Activated T-helper 1 cell treated with anti-CD3 and anti-CD28 coated beads, Interleukin-2, amount 50 U/mL, for 16 hours (primary cell): ENCODE measurements at places on chromosomes 2 and 18.
A peak's percentile ranks its signal among the peaks of the same experiment; 100 is the strongest.

DNA sequence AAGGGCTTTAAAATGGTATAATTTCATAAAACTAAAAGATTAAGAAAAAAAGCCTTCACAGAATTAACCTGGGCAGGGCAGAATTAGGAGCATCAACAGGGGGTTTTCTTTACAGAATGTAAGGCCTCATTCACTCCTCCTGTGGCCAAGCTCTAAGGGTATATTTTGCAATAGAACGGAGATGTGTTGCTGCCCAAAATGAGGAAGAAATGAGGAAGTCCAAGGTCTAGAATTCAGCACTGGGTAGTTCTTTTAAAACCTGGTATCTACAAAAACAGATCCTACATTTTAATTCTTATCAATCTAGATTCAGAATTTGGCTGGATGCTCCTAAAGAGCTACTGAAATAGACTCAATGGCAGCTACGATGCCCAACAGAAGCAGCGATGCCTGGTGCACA is 101.8 kb downstream of the AKAIN1 start:
- no peak for DNase-seq

GRCh38 chr2:11697103-11697871 is 27.3 kb upstream of the NTSR2 start:
- no peak for DNase-seq

DNA sequence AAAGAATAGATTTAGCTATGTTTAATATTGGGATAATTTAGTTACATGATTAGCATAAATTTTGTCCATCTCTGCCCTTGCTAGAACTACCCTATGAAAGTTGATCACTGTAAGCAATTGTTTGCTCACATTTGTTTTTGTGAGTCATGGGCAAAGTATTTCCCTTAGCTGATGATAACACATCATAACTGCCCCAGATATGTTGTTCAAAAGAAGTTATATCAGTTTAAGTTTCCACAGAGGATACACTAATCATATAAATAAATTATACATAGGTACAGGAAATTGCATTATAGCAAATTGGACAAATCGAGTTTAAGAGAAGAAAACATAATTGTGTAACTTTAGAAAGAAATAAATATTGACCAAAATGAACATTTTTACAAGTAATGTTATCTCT is 223.2 kb upstream of the PIK3C3 start:
- DNase-seq: no peak

DNA sequence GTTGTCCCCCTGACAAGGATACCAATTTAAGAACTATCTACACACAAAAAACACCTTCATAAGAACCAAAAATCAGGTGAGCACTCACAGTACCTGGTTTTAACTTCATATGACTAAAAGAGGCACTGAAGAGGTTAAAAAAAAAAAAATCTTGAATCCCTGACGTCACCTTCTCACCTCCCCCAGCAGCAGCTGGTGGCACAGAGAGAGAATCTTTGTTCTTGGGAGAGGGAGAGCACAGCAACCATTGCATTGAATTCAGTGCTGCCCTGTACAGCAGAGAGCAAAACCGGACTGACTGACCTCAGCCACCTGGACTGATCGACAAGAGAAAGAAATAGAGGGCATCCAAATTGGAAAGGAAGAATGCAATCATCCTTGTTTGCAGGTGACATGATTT is 566.0 kb downstream of the TMX3 start:
- no peak for DNase-seq

DNA sequence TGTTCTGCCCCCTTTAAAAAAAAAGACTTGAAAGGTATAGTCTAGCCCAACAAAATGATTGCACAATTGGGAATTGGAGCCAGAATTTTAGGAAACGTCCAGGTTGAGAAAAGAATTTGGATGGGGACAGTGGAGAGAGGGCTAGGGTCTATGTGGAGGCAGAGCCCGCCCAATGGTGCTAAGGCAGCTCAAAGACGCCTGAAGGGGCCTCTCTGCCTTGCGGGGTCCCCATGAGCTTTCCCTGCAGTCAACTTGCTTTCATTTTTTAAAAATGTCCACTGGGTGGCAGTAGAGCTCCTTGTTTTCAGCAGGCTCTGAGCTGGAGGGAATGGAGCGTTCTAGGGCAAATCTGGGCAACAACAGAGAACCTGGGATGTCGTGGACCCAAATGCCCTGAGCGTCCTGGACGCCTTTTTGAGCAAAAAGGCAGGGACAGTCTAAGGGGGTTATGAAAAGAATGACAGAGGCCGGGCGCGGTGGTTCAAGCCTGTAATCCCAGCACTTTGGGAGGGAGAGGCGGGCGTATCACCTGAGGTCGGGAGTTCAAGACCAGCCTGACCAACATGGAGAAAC is 40.2 kb upstream of the ITM2C start:
- peak; percentile 23 for DNase-seq

DNA sequence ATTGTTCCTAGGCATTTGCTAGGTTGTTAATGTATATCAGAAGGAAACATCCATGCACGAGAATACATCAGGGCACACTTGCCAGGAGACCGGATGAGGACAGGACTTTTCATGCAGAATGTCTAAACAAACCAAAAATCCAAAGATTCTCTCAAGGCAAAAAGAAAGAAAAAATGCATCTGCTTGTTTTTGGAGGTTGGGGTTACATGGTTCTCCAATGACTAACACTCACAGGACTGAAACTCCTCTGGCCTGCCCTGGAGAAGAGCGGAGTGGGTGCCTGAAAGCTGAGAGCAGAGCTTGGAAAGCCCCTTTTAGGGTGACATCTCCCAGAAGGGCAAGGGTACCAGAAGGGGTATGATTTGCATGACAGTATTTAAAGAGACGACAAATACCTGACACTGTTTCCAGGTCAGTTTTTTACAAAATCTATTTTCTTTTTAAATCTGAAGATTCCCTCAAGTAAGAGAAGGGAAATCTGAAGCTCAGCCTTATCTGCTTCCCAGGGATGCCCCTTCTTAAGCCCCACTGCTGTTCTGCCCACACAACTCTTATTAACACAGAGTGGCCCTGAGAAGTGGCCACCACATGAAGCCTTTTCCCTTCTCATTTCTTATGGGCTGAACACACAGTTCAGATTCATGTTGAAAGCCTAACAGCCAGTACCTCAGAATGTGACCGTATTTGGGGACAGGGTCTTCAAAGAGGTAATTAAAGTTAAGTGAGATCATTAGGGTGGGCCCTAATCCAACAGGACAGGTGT is 216.4 kb downstream of the STK39 start:
- no peak for DNase-seq

GRCh38 chr2:104849618-104850141 is 4.2 kb upstream of the POU3F3 start:
- no peak for DNase-seq

DNA sequence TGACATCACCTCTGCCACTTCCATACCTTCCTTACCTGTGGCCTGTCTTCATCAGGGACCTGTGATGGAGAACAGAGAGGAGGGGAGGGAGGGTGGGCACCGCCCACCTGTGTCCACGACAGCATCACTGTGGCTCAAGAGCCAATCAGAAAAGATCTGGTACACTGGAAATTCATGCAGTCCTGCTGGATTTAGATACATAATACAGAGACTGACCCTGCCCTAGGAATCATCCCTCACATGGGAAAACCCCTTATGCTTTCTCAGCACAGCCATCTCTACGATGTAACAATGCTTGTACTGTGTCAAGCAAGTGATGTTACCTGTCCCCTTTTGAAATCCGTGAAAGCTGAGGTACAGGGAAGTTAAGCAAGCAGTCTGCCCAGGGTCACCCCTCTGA is 145.6 kb upstream of the EPAS1 start:
- DNase-seq: no peak

DNA sequence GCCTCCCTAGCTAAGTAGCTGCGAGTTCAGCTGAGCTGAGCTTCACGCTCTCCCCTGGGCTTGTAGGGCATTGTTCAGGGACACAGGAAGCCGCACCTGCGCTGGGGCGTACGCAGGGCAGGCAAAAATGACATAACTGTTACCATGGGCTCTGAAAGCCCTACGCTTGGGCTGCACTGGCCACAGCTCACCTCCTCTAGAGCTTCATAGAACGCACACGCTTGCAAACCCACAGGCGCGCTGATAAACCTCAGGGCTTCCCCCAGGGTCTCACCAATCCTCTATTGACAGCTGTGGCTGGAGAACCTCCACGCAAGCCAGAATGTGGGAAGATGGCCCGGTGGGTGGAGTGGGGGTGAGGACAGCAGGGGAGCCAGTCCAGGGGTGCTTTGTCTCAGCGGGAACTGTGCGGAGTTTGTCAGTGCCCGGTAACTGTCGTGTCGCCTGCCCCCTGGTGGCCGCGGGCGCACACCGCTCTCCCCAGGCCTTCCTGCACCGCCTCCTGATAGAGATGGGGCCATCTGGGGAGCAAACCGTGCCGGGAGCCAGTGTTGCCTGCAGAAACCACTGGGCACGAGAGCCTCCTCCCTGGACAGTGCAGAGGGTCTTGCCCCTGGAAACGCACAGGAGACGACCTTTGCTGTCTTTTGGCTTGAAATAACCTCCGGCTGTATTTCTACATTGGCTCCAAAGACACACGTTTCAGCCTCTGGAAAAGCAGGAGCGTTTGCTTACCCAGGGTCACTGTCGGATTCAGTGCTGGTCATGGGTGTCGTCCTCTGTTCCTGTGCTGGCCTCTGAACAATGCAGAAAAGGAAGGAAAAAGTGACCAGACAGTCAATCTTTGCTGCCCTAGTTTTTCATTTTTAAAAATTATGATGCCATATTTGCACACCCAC is 17.0 kb upstream of the CIDEA start:
- peak; percentile 13 for DNase-seq

DNA sequence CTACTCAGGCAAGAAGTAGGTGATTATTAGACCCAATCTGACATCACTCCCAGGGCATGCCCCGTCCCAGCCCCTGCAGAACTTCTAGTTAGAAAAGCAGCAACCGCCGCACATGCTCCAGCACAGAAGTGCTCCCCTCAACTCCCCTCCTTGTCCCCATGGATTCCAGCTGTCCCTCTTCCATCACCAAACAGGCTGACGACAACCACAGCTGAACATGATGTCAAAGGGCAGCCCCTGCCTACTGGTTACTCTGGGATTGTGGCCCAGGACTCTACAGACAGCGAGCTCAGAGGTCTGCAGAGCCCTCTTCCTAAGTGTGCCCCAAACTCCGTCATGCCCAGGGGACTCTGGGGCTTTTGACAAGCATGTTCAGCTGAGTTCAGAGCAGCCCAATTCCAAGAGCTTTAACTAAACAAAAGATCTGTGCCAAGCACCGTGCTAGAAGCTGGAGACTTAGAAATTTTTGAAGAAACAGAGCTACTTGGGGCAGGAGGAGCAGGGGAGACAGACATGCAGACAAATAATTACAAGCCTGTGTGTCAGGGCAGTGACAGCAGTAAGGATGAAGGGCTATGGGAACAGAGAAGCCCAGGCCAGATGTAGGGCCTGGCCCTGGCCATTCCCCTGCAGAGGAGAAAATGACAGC is 148.1 kb downstream of the BCL11A start:
- no peak for DNase-seq
